ENCODE measurements at places on chromosomes 11 and 22.

DNA sequence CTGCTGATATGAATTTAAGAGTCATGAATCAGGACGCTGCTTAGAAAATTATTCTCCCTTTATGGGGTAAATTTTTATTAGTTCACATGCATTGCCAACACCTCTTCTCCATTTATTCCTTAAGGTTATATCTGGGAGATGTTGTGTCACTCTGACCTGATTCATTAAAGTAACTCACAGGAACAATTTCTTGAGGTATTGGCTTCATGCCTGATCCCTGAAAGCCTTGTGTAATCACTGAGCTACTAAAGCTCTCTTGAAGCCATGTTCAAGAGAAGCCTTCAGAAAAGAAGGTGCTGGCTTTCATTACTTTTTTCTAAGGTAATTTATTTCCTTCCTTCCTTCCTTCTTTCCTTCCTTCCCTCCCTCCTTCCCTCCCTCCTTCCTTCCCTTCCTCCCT lies 420.6 kb downstream of the RAB38 start:
- DNase-seq = no peak

DNA sequence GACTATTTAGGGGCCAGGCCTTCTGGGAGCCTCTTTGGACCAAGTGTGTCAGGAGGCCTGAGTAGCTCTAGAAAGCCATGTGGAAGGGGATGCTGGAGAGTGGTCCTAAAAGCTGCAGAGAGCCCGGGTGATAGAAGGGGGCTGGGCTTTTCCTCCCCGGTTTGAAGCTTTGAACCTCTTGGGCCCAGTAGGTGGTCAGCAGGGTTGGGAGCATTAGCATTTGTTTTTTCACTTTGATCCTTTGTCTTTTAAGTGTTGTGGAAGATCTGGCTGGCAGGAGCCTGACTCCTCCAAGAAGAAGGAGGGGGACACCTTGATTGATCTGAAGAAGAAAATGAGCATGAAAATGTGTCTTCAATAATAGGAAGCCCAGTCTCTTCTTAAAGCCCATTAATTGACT lies 596.6 kb downstream of the INSC start:
- no peak for DNase-seq

DNA sequence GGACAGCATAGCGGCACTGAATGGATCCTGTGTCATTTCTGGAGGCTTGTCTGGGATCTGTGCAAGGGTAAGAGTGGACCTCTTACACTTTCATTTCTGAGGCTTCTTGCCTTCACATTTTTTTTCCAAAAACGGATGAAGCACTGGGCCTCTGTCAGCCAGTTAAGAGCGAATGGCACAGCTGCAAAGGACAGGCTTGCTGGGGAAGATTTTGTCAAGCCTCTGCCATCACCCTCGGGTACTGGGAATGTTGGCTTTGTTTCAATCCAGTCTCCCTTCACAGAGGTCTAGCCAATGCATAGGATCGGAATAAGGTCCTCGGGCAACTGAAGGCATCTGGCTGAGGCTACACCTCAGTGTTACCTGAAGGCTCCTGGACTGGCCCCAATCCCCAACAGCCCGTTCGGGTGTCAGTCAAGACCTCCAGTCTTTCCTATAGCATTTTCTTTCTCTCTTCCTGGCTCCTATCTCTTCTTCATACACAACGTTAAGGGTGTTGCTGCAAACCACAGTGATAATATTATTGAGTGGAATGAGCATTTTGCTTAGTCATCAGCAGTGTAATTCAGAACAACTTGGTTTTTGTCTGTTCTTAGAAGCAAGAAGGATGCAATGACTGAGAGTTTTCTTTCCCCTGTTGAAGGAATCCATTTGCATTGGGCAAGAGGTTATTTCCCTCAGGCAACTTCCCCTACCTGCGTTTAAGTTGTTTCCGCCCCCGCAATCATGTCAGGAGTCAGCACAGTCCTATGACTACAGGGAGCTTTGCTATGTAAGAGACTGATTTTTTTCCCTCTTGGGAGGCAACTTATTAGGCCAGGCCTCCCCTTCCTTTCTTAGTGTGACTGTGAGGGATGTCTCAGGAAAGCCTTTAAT lies 22.8 kb downstream of the NPAT start:
- peak; percentile 82 for DNase-seq

GRCh38 chr22:43267332-43267980 lies 75.7 kb downstream of the SCUBE1 start:
- no peak for DNase-seq

- no peak for DNase-seq
These were observed 4.9 kb upstream of the WNT11 start for GRCh38 chr11:76210931-76211851.

DNA sequence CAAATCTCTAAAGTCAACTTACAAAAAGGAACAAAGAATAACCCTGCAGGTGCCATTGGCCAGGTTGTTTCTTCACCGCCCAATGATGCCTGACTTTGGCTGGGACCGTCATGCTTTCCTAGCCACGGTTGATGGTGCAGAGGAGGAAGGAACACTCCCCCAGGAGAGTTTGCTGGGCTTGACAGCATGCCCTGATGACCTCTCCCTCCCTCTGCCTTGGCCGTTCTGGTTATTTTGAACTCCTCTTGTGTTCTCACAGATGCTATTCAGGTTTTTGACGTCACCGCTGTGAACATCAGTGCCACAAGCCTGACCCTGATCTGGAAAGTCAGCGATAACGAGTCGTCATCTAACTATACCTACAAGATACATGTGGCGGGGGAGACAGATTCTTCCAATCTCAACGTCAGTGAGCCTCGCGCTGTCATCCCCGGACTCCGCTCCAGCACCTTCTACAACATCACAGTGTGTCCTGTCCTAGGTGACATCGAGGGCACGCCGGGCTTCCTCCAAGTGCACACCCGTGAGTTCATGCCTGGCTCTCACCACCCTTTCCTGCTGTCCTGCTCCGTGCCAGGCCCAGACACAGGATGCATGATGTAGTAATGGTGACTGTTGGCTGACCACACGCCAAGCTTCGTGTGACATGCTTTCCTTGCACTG lies 89.0 kb upstream of the OR4B1 start:
- no peak for DNase-seq

GRCh38 chr11:26188554-26188953 lies 143.4 kb upstream of the ANO3 start:
- no peak for DNase-seq

DNA sequence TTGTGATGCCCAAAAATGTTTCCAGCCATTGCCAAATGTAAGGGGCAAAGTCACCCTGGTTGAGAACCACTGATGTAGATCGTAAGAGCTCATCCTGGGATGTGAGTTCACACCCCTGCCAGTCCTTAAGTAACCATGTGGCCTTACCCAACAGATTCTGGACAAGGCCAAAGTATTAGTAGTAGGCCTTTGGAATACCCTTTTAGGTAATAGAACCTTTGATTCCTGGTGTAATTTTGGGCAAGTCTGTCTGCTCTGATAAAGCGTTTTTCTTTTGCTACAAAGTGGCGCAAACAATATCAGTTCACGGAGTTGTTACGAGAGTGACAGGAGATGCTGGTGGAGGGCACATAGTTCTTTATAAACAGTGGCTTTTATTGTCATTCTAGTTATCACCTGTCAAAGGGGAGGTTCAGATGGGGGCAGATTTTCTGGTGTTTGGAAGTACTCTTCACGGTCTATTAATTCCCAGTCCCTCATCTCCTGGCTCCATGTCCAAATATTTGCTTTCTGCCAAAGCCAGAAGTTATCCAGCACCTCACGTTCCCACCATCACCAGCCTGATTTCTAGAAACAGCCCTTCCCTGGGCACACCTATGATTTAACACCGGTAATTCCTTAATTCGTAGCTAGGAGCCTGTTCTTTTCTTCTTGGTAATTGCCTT lies 73.8 kb upstream of the CRYBB3 start:
- DNase-seq = no peak

DNA sequence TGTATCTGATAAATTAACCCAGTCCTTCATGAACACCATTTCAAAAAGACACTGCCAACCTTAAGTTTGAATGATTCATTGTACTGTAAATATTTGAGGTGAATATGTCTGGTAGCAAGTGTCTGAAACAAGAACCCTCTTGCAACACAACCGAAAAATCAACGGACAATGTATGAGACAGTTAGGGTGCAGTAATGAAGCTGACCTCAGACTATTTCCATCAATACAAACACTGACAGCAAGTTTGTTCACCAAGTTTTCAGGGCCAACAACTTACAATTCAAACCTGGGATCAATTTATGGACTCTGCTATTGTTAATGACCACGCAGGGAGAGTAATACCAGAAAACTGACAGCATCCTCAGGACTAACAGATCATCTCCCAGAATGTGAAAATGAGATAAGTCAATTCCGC lies 126.3 kb downstream of the CADM1 start:
- no peak for DNase-seq

DNA sequence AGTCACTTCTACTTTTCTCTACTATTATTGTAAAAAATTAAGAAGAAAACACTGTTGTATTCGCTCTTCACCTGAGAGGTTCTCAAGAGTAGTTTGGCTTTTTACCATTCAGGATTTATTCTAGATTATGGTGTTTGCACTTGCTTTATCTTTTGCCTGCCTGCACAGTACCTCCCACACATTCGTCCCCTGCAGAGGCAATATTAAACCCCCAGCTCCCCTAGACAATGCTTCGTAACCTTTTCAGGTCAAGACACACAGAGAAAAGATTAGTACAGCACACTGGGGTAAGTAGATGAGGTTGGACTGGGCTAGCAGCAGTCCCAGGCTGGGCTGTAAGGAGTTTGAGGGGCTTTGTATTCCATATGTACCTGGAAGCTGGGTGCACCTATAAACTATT lies 62.4 kb downstream of the TNRC6B start:
- DNase-seq = no peak

- DNase-seq = no peak
These were observed 22.5 kb upstream of the KRTAP5-6 start for GRCh38 chr11:1674173-1675131.

DNA sequence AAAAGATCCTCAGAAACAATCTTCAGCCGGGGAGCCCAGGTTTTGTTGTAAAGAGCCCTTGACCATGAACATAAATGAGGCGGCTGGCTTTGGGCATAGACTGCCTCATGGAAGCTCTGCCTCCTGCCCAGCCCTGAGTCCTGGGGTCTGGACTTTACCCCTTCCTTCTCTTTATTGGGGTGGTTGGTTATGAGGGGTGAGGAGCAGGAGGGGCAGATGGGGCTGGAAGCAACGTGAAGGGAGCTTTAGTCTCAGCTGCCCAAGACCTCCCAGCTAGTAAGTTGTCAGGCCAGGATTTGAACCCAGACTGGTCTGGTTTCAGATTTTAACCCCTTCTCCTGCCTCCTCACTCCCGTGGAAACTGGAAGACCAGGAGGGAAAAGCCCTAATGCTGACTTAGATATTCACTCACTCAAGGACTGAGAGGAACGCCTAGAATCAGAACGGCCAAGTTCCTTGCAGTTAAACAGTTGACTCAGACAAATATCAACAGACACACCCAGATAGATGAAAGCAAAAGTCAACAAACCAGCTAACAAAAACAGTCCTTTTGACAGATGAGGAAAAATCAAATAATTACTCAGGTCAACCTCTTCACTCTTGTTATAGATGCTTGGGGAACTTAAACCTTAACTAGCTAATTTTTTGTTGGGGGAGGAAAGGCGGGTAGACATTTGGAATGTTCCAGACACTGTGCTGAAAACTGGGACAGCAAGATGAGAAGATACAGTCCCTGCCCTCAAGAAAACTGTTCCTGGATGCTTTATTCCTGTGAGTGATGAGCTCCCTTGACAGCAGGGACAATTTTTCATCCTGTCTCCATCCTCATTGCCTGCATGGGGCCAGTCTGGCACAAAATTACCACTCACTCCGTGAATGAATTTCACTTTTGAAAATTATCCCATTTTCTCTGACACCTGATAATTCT lies 20.8 kb upstream of the ARRB1 start:
- no peak for DNase-seq

DNA sequence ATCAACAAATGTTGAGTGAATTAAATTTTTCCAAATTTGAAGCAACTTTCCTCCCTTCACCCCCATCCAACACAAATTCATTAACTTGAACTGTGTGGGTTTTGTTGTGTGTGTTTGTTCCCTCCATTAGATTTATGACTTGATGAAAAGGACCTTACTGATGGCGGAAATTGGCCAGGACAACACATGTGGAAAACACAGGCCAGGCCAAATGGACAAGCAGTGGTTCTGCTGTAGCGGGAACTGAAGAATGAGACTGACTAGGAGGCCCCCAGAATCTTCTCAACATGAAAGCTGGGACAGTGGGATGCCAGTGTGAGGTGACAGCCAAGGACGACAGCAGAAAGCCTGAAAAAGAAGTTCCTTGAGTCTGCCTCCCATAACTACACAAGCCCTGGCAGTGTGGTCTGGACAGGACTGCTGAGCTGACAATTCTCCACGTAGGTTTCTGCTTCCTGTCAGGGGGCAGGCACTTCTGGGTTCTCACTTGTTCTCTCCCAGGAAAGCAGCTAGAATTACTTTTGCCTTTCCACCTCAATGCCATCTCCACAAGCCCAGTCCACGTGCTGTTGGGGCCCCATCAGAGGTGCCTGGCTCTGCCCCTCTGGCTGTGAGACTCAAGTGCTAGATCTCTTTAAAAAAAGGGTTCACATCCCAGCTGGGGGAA lies 94.3 kb downstream of the ETS1 start:
- peak; percentile 33 for DNase-seq

DNA sequence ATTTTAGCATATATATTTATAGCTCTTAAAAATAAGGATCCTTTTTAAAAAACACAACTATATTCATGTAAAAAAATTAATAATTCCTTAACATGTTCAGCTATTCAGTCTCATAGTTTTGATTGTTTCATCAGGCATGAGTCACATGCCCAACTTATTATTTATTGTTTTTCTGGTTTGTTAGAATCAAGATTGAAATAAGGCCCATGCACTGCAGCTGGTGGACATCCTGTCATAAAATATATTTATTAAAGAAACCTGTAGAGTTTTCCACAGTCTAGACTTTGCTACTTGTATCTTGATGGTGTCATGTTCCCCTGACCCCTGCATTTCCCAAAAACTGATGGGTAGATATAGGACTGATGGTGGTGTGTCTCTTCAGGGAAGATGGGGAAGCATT lies 77.4 kb downstream of the PARVA start:
- DNase-seq = no peak

Measured in stimulated activated naive CD4-positive, alpha-beta T cell treated with Interleukin-2 at 50 U/mL for 16 hours (primary cell).